Fibroblast of the conjunctiva (primary cell): ENCODE measurements at places on chromosomes 1 and 21.

- DNase-seq, result peak; percentile 30
Measured at GRCh38 chr21:32114419-32115035, 164.3 kb downstream of the MIS18A start.

GRCh38 chr1:246949956-246950355 lies 18.2 kb upstream of the AHCTF1 start:
- no peak for DNase-seq

DNA sequence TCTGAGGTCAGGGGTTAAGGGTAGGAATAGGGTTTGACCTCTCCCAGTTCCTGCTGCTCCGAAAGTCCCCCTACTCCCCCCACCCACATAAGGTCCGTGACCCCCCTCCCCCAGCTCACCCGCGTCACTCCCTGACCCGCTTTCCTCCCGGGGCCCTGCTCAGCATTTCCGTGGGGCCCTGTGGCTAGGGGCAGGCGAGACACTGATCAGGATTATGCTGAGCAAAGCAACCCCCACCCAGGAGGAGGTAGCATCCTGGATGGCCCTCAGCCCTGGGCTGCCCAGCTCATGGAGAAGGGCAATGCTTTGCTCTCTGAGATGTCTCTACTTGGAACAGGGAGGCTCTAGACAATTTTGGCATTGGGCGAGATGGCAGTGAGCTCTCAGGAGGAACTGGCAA lies 3.7 kb downstream of the RORC start:
- no peak for DNase-seq

DNA sequence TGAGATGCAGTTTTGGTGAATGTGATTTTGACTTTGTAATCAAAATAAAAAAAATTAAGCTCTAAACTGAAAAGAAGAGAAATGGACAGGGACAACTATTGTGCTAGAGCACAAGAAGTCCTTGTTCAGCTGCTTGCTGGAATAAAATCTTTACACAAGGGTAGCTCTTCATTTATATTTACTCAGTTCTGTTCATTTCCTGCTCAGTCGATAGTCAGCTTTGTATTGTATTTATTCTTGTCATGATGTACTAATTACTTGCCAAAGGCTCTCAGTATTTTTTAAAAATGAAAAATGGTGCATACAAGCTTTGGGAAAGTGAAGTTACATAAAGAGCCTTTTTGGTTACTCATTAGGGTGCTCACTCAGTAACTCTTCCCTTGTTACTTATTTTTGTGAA lies 17.8 kb downstream of the F5 start:
- DNase-seq, result no peak

DNA sequence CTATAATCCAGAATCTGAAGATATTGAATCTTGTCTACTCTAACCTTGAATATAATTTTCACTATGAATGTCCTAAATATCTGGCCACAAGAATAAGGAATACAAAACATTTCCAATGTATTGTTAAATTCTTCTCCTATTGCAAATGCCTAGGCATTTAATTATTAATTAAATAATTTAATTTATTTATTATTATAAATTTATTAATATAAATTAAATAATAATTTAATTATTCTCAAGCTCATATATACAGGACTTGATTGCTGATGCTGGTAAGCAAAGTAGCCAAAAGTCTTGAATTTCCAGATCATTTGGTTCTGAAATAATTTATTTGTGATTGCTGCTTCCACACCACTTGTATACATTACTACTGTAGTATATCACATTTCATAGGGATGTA lies 71.1 kb downstream of the SAMSN1 start:
- no peak for DNase-seq

DNA sequence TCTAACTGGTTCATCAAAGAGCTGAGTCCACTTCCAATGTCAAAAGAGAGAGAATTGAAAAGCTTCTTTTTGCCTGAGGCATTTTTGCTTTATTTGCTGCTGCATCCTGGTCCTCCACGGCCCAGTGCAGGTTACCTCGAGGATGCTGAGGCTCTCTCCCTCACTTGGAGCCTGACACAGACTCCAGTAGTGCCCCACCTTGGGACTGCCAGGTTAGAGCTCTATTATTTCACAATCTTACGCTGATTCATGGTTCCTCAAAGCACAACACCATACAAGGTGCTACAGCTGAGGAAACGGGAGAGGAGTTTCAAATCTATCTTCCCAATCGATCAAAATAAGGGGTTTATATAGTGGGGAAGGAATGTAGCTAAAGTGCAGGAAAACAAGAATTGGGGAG lies 13.6 kb upstream of the PLPPR4 start:
- no peak for DNase-seq

- no peak for DNase-seq
Measured at GRCh38 chr1:27548858-27549719, 54.9 kb downstream of the AHDC1 start.

DNA sequence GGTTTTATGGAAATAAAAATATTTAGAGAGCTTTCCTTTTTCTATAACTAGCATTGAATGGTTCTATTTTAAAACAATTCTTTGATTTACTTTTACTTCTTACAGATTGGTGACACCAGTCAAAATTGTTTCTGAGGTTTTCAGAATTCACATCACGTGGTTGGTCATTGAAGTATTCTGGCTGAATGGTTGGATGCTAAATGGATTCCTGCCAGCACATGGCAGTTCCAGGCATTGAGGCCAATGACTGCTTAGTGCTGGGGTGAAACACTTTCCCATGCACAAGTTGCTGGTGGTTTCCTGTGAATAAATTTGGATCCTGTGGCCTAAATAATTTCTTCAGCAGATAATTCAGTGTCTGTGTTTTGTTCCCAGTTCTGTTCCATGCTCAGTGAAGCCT lies 20.6 kb downstream of the NCAM2 start:
- DNase-seq, result no peak

- DNase-seq, result no peak
Measured at GRCh38 chr1:228972576-228972975, 237.3 kb downstream of the RHOU start.

DNA sequence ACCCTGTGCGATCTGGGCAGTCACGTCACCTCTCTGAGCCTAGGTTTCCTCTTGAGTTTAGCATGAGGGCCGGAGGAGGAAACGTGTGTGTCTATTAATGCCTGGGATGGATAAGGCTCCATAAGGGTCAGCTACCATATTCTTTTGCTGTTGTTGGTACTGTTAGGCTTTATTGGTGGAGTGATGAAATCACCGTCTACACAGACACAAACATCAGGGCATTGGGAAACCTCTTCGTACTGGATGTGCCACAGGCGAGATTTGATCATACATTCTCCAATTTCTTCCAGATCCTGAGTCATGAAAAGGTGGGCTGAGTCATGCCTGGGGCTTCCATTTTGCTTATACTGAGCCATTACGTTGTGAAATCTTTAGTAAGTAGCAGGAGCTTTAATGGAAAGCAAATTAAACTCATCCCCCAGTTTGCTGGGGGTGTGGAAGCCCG lies 24.9 kb upstream of the GRHL3 start:
- DNase-seq, result peak; percentile 96

DNA sequence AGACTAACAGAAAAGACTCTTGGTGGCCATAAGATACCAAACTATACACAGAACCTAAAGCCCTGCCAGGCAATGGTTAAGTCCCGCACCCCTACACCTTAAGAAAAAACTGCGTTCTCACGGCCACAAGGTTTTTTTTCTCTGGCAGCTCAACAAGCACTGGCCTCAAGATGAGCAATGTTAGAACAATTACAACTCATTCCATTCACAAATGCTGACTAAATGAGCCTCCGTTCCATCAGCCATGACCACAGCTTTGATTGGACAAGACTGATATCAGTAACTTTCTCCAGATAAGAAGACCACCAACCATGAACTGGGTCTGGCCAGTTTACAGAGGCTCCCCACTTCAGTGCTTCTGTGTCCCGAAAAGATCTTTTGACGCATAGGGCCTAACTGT lies 31.9 kb downstream of the SEC16B start:
- DNase-seq, result no peak

DNA sequence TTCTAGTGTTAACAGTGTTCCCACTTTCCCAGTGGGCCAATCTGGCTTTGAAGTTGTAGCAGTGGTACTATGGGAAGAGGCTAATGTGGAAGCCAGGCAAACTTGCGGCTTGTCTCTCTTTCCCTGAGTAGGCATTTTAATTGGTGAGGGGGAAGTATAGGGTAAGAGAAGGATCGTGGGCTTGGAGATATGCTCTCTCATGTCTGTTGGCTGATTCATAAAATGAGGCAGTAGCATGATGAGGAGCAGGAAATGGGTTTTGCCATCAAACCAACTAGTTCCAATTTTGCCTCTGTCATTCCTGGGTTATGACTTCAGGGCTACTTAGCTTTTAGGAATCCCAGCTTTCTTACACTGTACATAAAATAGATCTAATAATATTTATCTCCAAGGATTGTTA lies 12.1 kb downstream of the C8A start:
- DNase-seq, result no peak

DNA sequence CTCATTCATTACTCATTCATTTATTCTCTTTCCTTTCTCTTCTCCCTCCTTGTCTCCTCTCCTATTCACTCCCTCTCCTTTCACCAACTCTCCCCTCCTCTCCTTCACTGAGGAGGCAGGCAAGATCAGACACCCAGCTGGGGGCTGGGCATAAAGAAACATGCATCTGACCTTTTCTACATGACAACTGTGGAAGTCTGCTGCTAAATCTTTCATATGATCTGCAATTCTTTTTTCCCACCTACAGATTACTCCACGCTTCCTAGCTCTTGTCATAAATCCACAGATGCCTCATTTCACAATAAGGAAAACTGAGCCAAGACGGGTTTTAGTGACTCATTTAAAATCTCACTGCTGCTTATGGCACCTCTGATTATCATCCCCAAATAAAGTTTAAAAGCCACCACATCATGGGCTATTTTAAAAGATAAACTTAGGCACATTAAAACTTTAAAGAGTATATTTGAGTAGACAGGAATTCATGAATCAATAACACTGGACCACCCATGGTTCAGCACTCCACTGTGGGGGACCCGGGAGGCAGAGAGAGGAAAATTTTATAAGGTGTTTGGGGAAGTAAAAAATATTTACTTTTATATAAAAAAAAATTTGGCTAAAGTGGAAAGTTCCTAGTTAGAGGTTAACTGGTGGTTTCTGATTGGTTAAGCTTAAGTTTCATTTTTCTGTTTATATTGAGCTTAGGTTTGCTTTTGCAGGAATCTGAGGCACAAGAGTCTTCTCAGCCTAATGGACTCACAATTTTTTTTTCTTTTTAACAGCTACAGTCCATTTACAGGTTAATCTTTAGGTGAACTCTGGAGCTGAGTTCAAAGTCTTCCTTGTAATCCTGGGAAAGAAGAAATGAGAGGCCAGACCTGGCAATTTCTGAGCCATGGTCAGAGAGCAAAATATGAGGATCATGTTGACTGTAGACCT lies 55.8 kb upstream of the DNAH14 start:
- DNase-seq, result no peak

DNA sequence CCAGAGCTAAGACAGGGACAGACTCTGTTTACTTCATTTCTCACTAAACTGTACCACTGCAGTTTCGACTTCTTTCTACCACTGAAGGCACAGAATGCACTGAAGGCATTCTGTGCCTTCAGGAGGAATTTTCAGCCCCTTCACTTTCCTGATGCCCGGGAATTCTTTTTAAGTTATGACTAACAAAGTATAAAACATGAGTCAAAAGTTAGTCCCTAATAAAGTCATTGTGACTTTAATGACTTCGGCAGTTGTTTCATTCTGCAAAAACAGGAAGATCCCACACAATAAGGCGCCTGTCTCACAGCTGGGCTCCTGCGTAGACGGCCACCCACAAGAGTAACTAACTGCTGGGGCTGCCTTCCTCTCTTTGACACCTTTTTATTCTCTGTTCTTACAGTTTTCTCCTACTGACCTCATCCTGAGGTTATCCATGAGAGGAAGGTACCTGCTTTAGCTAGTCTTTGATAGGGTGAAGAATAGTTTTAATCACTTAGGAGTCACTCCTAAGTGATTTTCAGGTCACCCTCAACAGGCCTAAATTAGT lies 183.9 kb upstream of the SGIP1 start:
- DNase-seq, result no peak

GRCh38 chr1:197585809-197586208 lies 189.5 kb downstream of the DENND1B start:
- DNase-seq, result no peak

GRCh38 chr1:109290998-109291397 lies 8.1 kb upstream of the PSRC1 start:
- DNase-seq, result no peak

DNA sequence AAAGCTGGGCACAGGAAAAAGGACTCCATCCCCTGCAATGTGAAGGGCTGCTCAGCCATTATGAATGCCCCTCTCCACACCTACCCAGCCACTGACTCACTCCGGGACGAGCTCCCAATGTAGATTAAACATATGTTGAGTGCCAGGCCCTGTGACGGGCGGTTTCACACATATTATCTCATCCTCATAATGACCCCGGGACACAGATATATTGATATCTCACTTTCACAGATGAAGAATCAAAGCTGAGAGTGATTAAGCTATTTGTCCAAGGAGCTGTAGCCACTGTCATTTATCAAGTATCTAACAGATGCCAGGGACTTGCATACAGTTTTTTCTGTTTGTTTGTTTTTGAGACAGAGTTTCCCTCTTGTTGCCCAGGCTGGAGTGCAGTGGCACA lies 35.0 kb upstream of the SLC30A1 start:
- no peak for DNase-seq
